ENCODE measurements at places on chromosomes 5 and 9.

DNA sequence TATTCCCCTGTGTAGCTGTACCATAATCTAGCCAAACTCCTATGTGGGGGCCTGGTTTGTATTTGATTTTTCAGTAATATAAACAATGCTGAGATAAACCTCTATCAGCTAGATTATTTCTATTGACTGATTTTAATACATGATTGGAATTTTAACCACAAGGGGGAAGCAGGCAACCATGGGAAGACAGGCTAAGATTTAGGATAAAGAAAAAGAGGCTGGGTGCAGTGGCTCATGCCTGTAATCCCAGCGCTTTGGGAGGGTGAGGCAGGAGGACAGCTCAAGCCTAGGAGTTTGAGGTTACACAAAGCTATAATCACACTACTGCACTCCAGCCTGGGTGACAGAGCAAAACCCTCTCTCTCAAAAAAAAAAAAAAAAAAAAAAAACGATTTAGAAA lies 18.1 kb upstream of the GPX3 start:
- DNase-seq = no peak

- DNase-seq = no peak
These were observed 119.2 kb upstream of the CXCL14 start for GRCh38 chr5:135697959-135698345.

- DNase-seq = no peak
These were observed 83.0 kb downstream of the GABBR2 start for GRCh38 chr9:98625728-98626127.

GRCh38 chr9:124309667-124310084 lies 51.9 kb downstream of the NEK6 start:
- DNase-seq = no peak

- no peak for DNase-seq
These were observed 9.0 kb upstream of the PHF19 start for GRCh38 chr9:120885958-120886357.

DNA sequence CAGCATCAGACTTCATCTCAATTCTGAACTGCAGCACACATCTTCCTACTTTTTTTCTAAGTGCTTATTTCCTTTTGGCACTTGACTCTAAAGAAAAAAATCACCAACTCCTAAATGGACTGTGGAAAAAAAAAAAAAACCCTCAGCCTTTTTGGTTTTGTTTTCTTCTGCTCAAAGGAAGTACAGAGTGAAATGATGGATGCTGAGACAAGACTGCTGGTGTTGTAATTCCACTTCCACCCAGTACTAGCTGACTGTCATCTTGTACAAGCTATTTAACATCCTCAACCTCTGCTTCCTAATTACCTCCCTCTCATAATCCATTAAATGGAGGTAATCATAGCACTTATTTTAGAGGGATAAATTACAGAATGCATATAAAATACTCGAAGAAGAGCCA lies 171.5 kb upstream of the GNA14 start:
- no peak for DNase-seq

- DNase-seq = no peak
These were observed 358.6 kb upstream of the PAPPA start for GRCh38 chr9:115794921-115795475.

- DNase-seq = no peak
These were observed 390.3 kb downstream of the ANXA1 start for GRCh38 chr9:73541923-73542322.

- DNase-seq = peak; percentile 13
These were observed 6.3 kb downstream of the DAPK1 start for GRCh38 chr9:87503927-87504326.

GRCh38 chr5:174323878-174324281 lies 278.4 kb downstream of the NSG2 start:
- no peak for DNase-seq

DNA sequence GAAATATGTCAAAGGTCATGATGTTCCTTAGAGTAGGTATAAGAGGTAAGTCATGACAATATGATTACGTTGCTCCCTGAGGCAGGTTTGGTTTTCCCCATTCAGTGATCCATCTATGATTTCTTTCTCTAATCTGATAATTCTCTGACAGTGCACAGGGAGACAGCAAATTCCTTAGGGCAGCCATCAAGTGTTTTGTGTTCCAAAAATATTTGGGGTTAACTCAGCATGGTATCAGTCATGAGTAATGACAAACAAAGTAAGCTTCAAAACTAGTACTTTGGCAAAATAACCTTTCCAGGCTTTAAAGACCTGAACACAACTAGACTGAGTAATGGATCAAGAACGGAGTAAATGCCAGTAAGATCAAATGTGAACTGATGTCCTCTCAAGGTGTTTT lies 55.3 kb upstream of the SPATA31E1 start:
- no peak for DNase-seq

- no peak for DNase-seq
These were observed 33.9 kb upstream of the NKX2-5 start for GRCh38 chr5:173268750-173269432.

DNA sequence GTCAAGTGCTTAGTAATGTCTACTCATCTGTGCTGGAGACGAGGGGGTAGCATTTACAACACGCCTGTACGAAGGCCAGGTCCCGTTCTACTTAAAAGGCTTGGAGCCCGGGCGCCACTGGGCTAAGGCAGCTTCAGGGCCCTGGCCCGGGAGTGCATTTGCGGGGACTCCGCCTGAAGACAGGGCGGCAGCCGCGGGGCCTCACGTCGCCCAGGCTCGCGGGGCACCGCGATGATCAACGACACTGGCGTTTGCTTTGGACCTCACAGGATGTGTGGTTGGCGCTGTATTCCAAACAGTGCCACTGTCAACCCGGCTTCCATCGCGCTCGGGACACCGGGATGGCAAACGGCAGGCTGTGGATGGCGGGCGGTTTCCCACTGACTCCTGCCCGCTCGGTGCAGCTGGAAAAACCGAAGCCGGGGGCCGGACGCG lies 1.1 kb upstream of the TENT4A start:
- peak; percentile 28 for DNase-seq

DNA sequence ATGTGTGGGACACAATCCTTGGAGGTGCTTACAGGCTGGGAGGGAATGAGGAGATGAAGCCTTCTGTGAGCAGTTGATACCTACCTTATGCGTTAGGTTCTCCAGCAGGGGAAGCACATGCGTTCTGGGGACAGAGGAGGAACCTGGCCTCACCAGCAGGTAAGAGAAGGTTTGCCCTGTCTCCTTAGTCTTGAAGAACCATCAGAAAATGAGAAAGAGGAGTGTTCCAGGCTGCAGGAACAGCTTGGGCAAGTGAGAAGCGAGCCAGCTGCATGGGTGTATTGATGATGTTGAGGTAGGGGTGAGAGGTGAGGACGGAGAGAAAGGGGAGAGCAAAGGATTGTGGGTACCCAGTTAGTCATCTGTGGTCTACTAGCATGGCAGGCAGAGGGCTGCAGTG lies 156.9 kb upstream of the MVB12B start:
- DNase-seq = no peak

- no peak for DNase-seq
These were observed 15.3 kb downstream of the MAP1B start for GRCh38 chr5:72122602-72123001.

DNA sequence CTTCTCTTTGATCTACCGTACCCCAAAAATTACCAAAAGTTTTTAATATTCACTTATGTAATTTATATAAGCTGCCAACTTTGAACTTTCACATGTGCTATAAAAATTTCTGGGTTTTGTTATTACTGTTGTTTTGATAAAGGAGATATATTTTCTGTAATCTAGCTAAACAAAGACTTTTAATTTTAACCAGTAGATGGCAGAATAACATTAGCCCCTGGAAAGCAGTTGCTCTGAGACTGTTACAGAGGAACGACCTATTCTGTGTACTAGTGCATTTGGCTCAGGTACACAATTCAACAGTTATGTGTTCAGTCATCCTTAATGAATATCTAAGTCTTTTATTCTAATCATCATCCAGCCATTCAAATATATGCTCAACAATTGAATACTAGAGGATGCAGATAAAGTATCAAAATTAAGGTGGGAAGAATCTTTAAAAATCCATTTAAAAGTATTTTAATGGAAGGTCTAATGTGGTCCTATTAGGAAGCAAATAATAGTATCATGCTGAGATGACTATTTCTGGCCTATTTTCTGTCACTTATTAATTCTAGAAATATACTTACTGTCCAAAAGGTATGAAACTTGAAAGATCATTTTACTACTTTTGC lies 8.6 kb downstream of the KLHL9 start:
- DNase-seq = no peak

GRCh38 chr5:51156838-51157237 lies 226.4 kb upstream of the ISL1 start:
- no peak for DNase-seq

- DNase-seq = no peak
These were observed 17.1 kb downstream of the RFX3 start for GRCh38 chr9:3508521-3509291.

DNA sequence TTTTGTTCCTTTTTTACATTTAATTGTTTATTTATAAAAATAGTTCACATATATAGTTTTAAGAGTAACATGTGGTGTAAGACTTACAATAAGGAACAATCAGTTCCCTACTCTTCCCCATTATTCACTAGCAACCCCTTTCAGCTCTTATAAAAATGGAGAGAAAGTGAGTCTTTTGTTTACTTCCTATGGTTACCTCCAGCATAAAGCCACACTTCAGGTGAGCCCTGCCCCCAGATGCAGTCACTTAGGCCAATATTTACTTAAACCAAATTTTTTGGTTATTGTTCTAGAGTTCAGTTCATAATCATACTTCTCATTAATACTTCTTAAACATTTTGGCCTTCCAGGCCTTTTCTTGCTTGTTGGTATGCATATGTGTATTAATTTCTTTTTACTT lies 33.7 kb downstream of the UBE2R2 start:
- no peak for DNase-seq

GRCh38 chr5:9052421-9052820 lies 493.5 kb downstream of the SEMA5A start:
- no peak for DNase-seq

DNA sequence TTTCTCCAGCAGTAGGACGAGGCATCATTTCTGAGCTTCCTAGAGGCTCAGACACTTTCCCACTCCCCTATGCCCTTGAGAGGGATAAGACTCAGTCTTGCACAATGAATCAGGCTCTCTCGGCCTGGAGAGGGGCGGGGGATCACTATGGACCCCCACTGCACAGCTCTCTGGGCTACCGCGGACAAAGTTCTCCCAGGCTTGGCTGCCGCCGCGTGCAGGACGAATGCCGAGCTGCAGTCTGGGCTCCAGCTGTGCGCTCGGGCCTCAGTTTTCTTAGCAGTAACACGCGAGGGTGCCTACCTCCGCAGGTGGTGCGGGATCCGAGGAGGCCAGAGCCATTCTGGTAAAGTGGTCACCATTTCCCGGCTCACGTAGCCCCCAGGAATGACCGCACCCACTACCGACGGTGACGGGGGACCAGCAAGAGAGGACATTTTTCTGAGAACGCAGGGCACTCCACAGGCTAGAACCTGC lies 3.4 kb upstream of the MYORG start:
- DNase-seq = no peak

GRCh38 chr9:93603011-93603410 lies 26.6 kb downstream of the PHF2 start:
- DNase-seq = no peak

DNA sequence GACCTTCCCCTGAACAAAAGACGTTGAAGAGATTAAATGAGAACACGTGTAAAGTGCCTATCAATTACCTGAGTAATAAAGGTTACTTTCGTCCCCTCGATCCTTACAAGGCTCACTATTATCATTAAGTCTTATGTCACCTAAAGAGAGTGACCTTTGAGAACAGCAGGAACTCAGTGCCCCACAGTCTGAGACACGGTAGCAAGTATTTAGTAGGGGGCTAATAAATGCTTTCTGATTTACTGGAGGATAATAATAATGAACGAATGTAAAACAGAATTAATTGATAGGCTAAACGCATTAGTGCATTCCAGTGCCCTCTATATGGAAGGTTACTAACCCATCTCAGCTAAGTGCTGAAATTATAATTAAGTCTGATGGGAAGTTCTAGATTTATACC lies 199.9 kb downstream of the FBXL17 start:
- DNase-seq = no peak

GRCh38 chr5:149497357-149497756 lies 53.9 kb downstream of the CSNK1A1 start:
- no peak for DNase-seq

- DNase-seq = no peak
These were observed 75.4 kb upstream of the SYK start for GRCh38 chr9:90726215-90726614.

GRCh38 chr5:133679534-133679933 lies 67.2 kb upstream of the FSTL4 start:
- no peak for DNase-seq

DNA sequence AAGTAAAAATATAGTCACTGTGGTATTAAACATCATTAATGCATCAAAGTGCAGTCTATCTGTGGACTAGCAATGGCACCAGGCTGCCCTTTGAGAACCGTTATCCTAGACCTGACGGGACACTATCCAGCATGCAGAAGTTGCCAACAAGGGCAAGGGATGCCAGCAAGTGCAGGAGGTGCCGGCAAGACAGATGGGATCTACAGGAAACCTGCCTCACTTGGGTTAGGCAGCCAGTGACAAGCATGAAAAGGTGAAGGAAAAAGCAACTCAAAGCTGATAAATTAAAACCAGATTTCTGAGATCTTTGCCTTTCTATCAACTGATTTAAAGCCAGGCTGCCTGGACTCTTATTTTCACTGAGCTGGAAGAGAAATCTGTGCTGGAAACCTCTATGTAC lies 315.2 kb upstream of the PDE4D start:
- DNase-seq = no peak

DNA sequence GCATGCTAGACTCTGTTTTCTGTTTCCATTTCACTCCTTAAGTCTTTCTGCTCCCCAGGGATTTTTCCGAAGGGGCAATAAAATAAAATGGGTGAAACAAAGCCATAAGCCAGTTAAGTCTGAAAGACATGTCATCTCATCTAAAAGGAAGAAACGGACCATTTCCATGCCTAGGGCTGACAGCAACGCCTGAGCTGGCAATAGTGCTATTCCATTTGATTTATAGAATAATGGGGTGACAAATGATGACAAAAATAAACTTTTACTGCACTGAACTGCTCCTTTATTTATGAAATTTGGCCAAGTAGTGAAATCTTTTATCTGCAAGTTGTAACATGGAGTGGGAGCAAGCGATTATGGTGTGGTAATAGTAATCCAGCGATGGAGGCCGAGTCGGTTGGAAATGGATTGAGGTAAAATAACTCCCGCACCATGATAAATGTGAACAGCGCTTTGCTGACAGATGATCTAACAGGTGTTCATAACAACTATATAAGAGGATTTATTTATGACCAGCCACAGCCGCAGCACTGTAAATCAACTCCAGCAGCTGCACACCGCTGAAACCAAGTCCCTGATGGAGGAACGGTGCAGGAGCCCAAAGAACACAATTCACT lies 219.8 kb upstream of the TBCA start:
- no peak for DNase-seq

DNA sequence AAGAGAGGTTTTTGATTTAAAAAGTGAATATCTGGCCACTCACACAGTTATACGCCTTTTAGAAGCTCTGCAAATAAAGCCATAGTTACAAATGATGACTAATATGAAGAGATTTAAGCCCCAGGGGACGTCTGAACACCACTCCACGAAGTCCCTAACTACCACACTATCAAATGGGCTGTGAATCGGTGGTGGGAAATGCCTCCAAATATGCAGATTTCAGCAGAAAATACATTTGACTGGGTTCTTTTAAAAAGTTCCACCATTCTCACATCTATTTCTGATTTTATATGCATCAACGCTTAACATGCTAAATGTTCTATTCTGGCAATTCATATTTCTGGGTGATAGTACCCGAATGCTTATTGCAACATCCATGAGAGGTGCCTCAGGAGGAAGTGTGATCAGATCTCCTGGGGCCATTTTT lies 22.5 kb downstream of the TICAM2 start:
- no peak for DNase-seq
